ENCODE measurements at places on chromosomes 3 and 15. TPM values are rescaled to one million over a fixed set of nuclear protein-coding genes. Genes with fewer than 3 reads are reported as not detected.

- no peaks in the 10 kb centered on the region for H3K4me1 ChIP-seq
- no peak overlapping the region for H3K4me3 ChIP-seq
- H3K36me3 ChIP-seq = no peaks in the 10 kb centered on the region
Measured at GRCh38 chr3:189721873-189722665, 90.9 kb downstream of the TP63 start.

- H3K27me3 ChIP-seq = peaks cover 1% of the 10 kb centered on the region
- no peaks in the 10 kb centered on the region for H3K4me1 ChIP-seq
- no peak for DNase-seq
- H3K27ac ChIP-seq = no peak overlapping the region
- no peak overlapping the region for H3K4me3 ChIP-seq
Measured at GRCh38 chr3:52420388-52420787, 24.5 kb downstream of the SEMA3G start.

GRCh38 chr15:66760968-66761725, 59.1 kb downstream of the SMAD6 start:
- H3K36me3 ChIP-seq = no peaks in the 10 kb centered on the region
- no peak for DNase-seq
- H3K27ac ChIP-seq = peak overlapping the region; percentile 53
- H3K27me3 ChIP-seq = peaks cover 46% of the 10 kb centered on the region
- no peak overlapping the region for H3K4me3 ChIP-seq

- DNase-seq = no peak
- H3K4me3 ChIP-seq = no peak overlapping the region
- no peaks in the 10 kb centered on the region for H3K4me1 ChIP-seq
Measured at GRCh38 chr3:74345701-74346100, 268.8 kb downstream of the CNTN3 start.

- no peaks in the 10 kb centered on the region for H3K4me1 ChIP-seq
- no peaks in the 10 kb centered on the region for H3K27me3 ChIP-seq
- H3K27ac ChIP-seq = no peak overlapping the region
- no peaks in the 10 kb centered on the region for H3K36me3 ChIP-seq
- DNase-seq = no peak
Measured at GRCh38 chr3:41581700-41582099, 380.2 kb downstream of the ULK4 start.

GRCh38 chr3:41274944-41275668, 75.8 kb downstream of the CTNNB1 start:
- no peak for DNase-seq
- no peaks in the 10 kb centered on the region for H3K27me3 ChIP-seq
- no peak overlapping the region for H3K27ac ChIP-seq

GRCh38 chr15:38893925-38894242, 329.3 kb upstream of the RASGRP1 start:
- DNase-seq = no peak
- H3K36me3 ChIP-seq = no peaks in the 10 kb centered on the region
- no peaks in the 10 kb centered on the region for H3K4me1 ChIP-seq
- H3K27ac ChIP-seq = no peak overlapping the region

DNA sequence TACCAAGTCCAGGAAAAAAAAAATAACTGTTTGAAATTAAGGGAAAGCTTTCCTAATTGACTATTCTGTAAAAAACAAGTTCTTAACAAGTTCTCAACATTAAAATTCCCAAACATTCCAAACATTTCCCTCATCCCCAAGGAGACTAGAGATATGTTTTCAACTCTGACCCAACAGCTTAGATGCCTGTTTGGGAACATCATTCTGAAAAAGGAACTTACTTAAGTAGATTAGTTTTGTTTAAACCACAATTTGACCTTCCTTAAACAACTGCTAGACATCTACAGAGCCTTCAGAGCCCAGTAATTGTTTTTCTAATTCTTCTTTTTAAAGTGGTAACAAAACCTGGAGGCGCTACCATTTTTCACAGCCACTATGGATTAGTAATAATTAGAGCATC, 12.8 kb downstream of the UBR1 start:
- H3K4me3 ChIP-seq = no peak overlapping the region
- no peak overlapping the region for H3K27ac ChIP-seq
- no peak for DNase-seq
- H3K4me1 ChIP-seq = peaks cover 18% of the 10 kb centered on the region
- peaks cover 40% of the 10 kb centered on the region for H3K36me3 ChIP-seq

GRCh38 chr15:31302778-31303725, 23.6 kb upstream of the KLF13 start:
- peaks cover 6% of the 10 kb centered on the region for H3K27me3 ChIP-seq
- H3K4me1 ChIP-seq = peaks cover 18% of the 10 kb centered on the region
- H3K27ac ChIP-seq = peak overlapping the region; percentile 38
- no peak for DNase-seq
- H3K4me3 ChIP-seq = no peak overlapping the region
- H3K36me3 ChIP-seq = no peaks in the 10 kb centered on the region

DNA sequence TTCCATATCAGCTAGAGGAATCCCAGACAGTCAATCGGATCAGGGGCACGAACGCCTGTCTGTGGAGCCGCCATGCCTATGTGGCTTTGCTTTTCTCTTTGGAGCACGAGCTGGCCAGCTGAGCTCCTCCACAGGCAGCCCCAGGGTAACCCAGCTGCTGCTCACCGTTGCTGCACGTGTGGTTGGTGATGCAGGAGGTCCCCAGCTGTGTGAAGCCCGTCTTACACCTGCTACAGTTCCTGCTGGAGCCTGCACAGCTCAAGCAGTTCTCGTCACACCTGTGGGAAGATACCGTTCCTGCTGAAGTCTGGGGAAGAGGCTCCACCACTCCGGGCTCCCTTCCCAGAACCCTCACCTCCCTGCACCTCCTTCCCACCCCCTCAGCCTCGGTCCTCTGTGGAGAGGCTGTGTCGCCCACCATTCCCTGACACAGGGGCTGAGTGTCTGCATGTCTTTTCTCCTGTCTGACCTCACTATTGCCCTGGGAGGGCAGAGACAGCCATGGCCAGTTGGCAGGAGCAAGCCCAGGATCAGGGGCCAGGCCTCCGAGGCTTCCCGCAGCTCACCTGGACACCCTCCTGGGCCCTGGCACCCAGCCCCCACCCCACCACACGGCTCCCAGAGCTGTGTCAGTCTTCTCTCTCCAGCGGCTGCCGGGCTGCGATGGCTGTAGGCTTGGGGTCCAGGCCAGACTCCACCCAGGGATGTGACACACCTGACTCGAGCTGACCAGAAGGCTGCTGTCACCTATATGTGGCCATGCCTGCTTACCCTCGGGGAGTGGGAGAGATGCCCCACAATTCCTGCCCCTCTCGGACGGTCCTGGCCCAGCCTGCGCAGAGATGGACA, 12.2 kb upstream of the SNRPA1 start:
- no peaks in the 10 kb centered on the region for H3K36me3 ChIP-seq
- no peak overlapping the region for H3K27ac ChIP-seq
- H3K4me1 ChIP-seq = no peaks in the 10 kb centered on the region
- no peaks in the 10 kb centered on the region for H3K27me3 ChIP-seq
- no peak overlapping the region for H3K4me3 ChIP-seq
- no peak for DNase-seq

- no peak for DNase-seq
- no peak overlapping the region for H3K27ac ChIP-seq
- no peak overlapping the region for H3K4me3 ChIP-seq
- no peaks in the 10 kb centered on the region for H3K4me1 ChIP-seq
Measured at GRCh38 chr15:29401644-29402043, 132.0 kb upstream of the NSMCE3 start.

DNA sequence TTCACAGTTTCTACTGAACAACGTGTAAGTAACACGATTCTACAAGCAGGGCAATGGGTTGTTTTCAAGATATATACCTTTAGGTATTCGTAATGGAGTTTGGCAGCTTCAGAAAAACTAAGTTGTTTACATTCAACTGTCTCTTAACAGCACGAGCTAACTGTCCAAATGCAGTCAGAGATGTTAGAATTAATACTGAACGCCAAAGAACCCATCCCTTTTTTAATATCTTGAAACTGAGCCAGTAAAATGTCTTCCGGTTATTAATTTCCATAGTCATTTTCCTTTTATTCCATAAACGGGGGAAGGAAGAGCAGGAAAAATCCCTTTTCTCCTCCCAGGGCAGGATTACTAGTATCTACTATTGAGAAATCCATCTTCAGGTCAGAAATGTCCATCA, 129.0 kb upstream of the THBS1 start:
- H3K27me3 ChIP-seq = peaks cover 2% of the 10 kb centered on the region
- no peak overlapping the region for H3K4me3 ChIP-seq
- H3K27ac ChIP-seq = no peak overlapping the region
- DNase-seq = no peak

DNA sequence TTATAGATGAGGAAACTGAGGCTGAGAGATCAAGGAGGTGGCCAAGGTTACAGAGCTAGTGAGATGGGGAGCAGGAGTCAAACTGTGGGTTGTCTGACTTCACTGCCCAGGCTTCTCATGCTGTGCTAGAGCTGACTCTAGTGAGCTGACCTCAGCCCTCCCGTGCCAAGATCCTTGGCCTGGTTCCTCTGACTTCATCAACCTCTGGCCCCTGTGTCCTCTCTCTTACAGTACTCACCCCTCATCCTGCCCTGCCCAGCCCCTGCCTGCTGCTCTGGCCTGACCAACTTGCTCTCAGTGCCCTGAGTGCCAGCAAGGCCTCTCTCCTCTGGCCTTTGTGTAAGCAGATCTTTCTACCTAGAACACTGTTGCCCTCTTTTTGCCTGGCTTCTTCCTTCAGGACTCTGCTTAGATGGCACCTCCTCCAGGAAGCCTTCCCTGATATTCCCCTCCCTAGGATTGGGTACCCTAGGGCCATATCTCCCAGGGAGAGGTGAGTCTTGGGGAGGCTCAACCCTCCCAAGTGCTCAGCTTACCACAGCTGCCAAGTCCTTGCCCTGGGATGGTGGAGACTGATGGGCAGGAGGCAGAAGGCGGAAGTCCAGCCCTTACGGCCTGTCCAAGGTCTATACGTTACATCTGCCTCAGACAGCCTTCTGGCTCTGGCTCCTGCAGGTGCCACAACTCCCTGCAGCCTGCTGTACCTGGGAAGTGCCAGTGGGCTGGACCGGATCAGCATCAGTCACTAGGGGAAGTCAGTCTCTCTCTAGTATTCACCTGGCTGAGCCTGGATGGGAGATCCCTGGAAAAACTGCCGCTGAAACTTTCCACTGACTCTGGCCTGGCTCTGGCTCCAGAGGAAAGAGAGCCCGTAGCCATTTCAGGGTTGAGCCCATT, 36.3 kb upstream of the FAM107A start:
- H3K4me1 ChIP-seq = peaks cover 2% of the 10 kb centered on the region
- peaks cover 9% of the 10 kb centered on the region for H3K27me3 ChIP-seq
- no peak for DNase-seq
- H3K4me3 ChIP-seq = no peak overlapping the region

DNA sequence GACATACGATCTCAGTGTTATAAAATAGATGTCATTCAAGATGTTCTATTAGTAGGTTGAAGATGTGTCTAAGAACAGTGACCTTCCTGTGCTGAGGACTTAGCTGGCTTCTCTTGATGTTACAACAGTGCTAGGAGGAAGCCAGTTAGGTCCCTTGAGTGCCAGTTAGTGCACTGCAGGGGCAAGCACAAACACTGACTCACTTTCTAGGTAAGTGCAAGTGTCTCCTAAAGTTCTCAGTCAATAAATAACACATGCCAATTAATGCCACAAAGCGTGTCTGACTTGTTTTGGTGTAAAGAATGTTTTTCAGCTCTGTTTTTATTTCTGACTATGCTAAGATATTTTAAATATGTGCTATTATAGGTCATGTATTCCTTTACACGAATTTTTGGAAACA, 211.8 kb downstream of the NAALADL2 start:
- no peaks in the 10 kb centered on the region for H3K36me3 ChIP-seq
- H3K27me3 ChIP-seq = no peaks in the 10 kb centered on the region
- H3K4me1 ChIP-seq = no peaks in the 10 kb centered on the region
- H3K27ac ChIP-seq = no peak overlapping the region
- H3K4me3 ChIP-seq = no peak overlapping the region

GRCh38 chr3:160134454-160134853, 90.8 kb upstream of the C3orf80 start:
- peaks cover under 1% of the 10 kb centered on the region for H3K4me1 ChIP-seq
- no peaks in the 10 kb centered on the region for H3K36me3 ChIP-seq
- peaks cover 2% of the 10 kb centered on the region for H3K27me3 ChIP-seq

GRCh38 chr3:51813539-51813938, 34.5 kb upstream of the IQCF6 start:
- no peak overlapping the region for H3K4me3 ChIP-seq
- peaks cover 9% of the 10 kb centered on the region for H3K27me3 ChIP-seq
- no peak for DNase-seq
- H3K4me1 ChIP-seq = peaks cover 10% of the 10 kb centered on the region

- no peaks in the 10 kb centered on the region for H3K36me3 ChIP-seq
- peaks cover 2% of the 10 kb centered on the region for H3K27me3 ChIP-seq
- H3K4me1 ChIP-seq = no peaks in the 10 kb centered on the region
- no peak for DNase-seq
- no peak overlapping the region for H3K27ac ChIP-seq
Measured at GRCh38 chr3:126515066-126515706, 2.4 kb downstream of the UROC1 start.

GRCh38 chr3:119990888-119991287, 103.4 kb downstream of the GSK3B start:
- peaks cover 6% of the 10 kb centered on the region for H3K4me1 ChIP-seq
- no peaks in the 10 kb centered on the region for H3K27me3 ChIP-seq
- peaks cover 34% of the 10 kb centered on the region for H3K36me3 ChIP-seq
- DNase-seq = no peak
- no peak overlapping the region for H3K4me3 ChIP-seq

DNA sequence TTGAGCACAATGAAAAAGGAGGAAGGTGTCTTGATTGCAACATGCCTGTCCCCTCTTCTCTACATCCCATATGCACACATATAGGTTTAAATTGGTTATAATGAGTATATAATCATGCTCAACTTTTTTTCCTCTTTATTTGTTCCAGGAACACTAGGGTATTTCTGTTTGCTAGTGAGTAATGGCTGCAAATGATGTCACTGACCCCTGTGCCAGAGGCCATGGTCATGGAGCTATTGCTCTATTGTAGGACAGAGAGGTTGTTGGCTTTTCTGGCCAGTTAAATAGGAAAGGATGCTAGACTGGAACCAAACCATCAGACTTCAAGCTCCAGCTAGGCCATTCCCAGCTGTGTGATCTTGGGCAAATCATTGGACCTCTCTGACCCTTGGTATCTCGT, 9.6 kb downstream of the ARHGEF3 start:
- no peaks in the 10 kb centered on the region for H3K27me3 ChIP-seq
- peak overlapping the region; percentile 82 for H3K4me3 ChIP-seq
- DNase-seq = no peak
- H3K36me3 ChIP-seq = peaks cover 40% of the 10 kb centered on the region

SLC24A5 gene
- not detected for total RNA-seq

SENP8 gene
- 1.3 TPM for total RNA-seq

A4GNT gene
- total RNA-seq = not detected

ZDHHC19 gene
- total RNA-seq = not detected

Measured in activated naive CD8-positive, alpha-beta T cell treated with anti-CD3 and anti-CD28 coated beads, Interleukin-2, amount 10 ng/mL, durations not matched to agents 7 days and 5 days (primary cell).